Activated CD8-positive, alpha-beta memory T cell treated with anti-CD3 and anti-CD28 coated beads for 4 hours (primary cell): ENCODE measurements at places on chromosomes 11 and 22.

DNA sequence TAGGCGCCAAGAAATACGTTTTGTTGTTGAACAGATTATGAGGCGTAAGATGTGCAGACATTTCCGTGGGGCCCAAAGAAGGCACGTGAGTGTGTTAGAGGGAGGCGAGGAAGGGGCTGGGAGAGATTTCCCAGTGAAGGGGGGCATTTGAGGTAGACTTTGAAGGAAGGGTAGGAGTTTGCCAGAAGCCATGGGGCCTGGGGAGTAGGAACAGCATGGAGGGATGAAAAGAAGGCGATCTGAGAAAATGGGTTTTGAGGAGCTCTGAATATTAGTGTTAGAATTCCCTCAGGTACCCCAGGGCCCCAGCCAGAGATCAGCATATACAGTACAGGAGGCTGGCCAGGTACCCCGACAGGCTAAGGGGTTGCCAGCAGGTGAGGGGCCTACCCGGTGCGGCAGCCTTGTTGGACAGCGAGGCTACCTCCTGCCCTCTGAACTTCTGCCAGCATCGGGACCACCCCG is 414 bp upstream of the MIEF1 start:
- DNase-seq = no peak

DNA sequence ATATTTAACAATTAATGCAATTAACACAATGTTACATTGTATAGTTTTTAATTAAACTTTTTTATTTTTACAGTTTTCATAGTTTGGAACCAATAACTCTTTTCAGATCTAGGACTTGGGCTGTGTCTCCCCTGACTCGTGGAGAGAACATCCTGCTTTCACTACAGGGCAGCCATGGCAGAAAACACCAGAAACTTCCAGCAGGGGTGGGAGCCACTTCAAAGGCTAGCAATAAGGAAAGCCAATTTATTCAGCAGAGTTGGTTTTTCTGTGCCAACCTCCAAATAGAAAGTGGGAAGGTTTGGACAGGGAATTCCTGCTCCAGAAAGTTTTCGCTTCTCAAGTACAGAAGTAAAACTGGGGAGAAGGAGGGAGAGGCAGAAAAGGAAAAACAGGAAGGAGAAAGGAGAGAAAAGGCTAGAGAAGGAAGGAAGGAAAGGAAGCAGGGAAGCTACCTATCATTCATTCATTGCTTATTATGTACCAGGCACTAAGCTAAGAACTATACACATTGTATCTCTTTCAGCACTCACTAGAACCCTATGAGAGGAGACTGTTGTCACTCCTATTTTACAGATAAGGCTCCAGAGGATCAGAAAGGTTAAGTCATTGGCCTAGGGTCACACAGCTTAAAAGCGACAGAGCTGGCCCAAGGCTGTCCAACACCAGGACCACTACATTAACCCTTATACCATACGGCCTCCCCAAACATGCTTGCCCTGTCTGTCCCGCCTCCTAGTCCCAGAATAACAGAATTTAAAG is 54.8 kb upstream of the CREB3L1 start:
- no peak for DNase-seq

DNA sequence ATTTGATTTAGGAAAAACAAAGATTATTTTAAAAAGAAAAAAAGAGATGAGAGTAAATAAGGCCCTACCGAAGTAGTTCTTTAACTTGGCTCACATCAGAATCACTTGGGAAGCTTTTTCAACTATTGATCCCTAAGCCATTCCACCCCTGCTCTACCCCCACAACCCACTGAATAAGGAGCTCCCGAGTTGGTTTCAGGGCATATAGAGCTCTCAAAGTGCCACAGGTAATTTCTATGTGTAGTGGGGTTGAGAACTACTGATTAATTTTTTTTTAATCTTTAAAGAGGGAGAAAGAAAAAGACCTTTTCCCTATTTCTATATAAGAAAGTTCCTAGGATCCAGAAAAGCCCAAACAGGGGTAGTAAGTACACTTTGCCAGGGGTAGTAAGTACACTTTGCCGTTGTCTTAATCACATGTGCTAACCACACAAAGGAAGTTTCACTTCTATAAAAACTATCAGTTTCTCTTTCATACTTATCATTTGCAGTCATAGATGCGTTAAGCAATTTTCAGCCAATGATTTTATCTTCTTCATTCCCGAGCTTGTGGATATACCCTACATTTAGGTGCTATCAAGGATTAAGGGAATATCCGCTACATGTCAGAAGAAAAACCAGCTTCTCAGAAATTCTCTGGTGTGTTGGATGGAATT is 108.4 kb upstream of the ZC3H12C start:
- DNase-seq = no peak

DNA sequence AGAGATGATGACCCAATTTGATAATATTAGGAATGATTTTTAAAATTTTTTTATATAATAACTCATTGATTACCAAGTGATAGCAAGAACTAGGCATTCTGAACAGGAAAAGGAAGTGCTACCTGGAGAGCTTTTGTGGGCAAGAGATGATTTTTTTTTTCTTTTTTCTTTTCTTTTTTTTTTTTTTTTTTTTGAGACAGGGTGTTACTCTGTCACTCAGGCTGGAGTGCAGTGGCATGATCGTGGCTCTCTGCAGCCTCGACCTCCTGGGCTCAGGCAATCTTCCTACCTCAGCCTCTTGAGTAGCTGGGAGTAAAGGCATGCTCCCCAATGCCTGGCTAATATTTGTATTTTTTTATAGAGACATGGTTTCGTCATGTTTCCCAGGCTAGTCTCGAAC is 40.4 kb downstream of the TNRC6B start:
- DNase-seq = no peak

GRCh38 chr11:21396342-21397008 is 727.1 kb downstream of the NELL1 start:
- no peak for DNase-seq

DNA sequence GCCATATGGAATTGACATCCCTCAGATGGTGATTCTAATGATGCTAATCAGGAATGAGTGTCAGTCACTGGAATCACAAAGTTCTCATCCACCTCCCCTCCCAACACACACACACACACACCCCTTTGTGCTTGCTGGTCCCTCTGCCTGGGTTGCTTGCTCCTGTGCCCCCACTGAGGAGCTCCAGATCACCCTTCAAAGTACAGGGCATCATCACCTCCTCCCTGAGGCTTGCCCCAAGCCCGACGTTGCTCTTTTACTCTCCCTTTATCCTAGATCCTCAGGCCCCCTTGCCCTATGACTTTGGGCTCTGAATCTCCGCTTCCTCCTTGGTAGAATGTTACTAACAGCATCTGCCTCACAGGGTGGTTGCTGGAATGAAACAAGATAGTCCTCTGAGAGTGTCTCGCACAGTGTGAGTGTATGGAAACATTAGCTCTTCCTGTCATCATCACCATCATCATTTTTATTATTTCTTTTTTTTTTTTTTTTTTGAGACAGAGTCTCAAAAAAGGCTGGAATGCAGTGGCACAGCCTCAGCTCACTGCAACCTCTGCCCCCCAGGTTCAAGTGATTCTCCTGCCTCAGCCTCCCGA is 3.4 kb downstream of the TOM1 start:
- no peak for DNase-seq

- no peak for DNase-seq
Observed at GRCh38 chr11:132115454-132115853, 745.0 kb downstream of the NTM start.

DNA sequence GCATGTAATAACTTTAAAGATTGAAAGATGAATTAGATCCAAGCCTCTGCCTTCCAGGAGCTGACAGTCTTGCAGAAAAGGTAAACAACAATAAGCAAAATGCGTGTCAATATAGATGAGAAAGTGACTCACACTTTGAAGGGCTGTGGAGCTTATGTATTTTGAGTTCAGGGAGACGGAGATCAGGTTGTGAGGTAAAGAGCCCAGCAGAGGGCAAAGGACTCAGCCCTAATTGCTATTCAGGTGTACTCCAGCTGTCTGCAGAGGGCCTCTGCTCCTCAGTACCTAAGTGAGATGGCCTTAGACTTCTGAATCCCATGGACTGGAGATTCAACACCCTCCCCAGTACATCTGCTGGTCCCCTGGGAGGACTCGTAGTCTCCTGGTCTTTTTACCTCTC is 22.9 kb upstream of the CTR9 start:
- no peak for DNase-seq

DNA sequence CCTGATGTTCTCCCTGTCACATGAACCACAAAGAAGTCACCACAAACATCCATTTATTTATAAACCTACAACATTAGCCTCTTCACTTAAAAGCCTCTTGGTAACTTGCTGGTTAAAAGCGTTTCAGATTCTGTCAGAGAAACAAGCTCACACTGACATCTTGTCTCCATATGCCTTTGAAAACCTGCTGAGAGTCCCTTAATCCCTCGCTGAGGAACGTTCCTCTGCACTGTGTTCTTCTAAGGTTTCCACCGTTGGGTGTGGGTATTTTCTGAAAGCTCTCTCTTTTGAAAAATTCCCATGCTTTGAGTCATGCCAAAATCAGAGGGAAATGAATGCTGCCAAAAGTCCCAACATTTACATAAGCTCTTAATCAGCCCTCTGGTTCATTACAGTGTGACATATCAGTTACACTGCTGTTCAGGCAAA is 149.8 kb downstream of the CCDC34 start:
- no peak for DNase-seq

DNA sequence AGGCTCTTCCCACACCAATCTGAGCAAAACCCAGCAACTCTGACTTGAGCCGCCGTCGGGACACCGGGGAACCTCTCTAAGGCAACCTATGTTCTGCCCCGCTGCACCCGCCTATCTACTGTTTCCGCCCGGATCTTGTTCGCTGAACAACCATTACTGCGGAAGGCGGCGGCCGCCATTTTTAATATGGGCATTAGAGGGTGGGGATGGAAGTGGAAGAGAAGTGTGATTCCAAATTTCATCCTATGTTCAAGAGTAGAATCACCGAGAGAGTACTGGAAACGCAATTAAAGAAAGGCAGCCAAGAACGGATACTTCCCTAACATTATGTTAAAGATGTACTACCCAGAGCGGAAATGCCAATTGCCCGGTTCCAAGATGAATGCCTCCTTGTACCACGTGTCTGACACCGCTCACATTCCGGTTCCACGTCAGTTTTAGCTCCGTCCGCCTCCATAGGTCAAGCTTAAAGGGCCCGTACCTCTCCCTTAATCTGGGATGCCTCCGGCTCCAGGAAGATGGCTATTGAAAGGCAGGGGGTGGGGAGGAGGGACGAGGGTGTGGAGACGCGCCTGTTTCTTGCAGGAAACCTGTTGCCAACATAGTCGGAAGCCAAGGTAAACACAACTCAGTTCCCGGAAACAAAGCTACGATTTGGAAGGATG is at the start of gene DPAGT1:
DPAGT1 (minus strand) TSS at position 95 of the 665 bp plus-strand sequence. CDS start 198 bp downstream, outside the sequence.
- peak; percentile 76 for DNase-seq

GRCh38 chr11:128304666-128305485 is 282.5 kb downstream of the ETS1 start:
- no peak for DNase-seq

- no peak for DNase-seq
Observed at GRCh38 chr11:34345991-34346480, 11.8 kb downstream of the ABTB2 start.

- no peak for DNase-seq
Observed at GRCh38 chr11:2580571-2581001, 119.2 kb downstream of the KCNQ1OT1 start.

GRCh38 chr11:12639388-12639787 is 34.8 kb upstream of the TEAD1 start:
- DNase-seq = no peak

GRCh38 chr11:37710031-37710430 is 1112.0 kb upstream of the RAG2 start:
- no peak for DNase-seq

DNA sequence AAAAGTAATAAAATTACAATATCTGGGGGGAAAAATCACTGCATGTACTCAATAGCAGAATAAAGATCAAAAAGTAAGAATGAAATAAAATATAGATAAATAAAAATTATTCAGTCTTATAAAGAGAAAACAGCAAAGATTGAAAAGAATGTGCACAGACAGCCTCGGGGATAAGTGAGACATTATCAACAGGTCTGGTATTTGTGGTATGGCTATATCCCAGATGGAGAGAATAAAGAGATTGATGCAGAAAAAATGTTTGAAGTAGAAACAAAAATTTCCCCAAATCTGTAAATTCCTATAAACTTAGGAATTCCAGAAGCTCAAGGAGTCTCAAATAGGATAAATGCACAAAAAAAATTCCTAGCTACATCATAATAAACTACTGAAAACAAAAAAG is 74.5 kb upstream of the LUZP2 start:
- no peak for DNase-seq

- no peak for DNase-seq
Observed at GRCh38 chr11:33320814-33321330, 63.7 kb downstream of the HIPK3 start.

- no peak for DNase-seq
Observed at GRCh38 chr11:132064987-132065620, 694.7 kb downstream of the NTM start.

GRCh38 chr11:15006139-15006759 is 34.1 kb upstream of the CALCA start:
- DNase-seq = no peak

DNA sequence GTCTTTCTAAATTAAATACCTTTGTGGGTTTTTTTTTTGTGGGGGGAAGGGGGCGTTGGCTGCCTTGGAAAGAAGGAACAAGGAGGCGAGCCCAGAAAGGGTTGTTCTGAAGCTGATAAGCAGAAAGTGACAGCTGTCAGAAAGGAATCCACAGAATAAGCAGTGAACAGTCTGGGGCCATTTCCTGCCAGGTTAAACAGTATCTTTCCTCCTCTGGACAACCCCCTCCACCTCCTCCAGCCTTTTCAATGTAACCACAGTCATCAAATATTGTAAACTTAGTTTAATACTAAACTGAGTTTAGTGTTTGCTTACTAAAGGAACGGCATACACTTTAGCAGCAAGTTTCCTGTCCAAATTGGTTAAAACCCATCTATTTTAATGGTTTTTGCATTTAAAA is 271.2 kb upstream of the SYN3 start:
- DNase-seq = no peak

DNA sequence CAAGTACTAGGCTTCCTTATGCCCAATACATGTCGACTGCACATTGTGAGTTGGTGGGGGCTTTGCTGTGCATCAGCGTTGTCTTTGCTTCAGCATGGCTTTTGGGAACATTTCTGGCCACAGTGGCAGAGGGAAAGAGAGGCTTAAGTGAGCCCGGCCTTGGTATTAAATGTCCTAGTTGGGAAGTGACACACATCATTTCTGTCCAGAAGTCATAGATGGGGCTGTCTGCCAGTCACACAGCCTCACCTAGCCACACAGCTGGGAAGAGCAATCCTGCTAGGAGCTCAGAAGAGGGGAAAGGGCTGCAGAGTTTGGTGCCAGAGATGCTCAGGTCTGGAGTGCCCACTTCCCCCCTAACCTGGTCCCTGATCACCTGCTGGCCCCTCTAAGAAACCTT is 27.6 kb downstream of the TREH start:
- no peak for DNase-seq

DNA sequence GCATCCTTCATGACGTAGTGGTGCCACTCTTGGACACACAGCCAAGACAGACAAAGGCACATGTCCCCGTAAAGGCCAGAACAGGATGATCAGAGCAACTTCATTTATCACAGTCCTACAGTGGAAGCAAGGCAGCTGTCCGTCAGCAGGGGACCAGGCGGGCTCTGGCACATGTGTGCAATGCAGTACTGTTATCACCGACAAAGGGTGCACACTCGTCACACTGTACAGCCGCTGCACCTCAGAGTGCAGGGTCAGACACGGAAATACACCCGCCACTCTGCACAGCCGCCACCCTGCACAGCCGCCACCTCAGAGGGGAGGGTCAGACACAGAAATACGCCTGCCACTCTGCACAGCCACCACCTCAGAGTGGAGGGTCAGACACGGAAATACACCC is 13.4 kb upstream of the IL17REL start:
- DNase-seq = no peak

GRCh38 chr11:479311-479710 is 27.7 kb downstream of the RNH1 start:
- DNase-seq = no peak
